ENCODE measurements at places on chromosomes 12 and 14. TPM values are rescaled to one million over a fixed set of nuclear protein-coding genes. Genes with fewer than 3 reads are reported as not detected.
A peak's percentile ranks its signal among the peaks of the same experiment; 100 is the strongest.

The PLEKHG7 gene
- not detected for total RNA-seq

The PPP2R5C gene
- 116 TPM for total RNA-seq

The RNASE4 gene
- 1.7 TPM for total RNA-seq

DNA sequence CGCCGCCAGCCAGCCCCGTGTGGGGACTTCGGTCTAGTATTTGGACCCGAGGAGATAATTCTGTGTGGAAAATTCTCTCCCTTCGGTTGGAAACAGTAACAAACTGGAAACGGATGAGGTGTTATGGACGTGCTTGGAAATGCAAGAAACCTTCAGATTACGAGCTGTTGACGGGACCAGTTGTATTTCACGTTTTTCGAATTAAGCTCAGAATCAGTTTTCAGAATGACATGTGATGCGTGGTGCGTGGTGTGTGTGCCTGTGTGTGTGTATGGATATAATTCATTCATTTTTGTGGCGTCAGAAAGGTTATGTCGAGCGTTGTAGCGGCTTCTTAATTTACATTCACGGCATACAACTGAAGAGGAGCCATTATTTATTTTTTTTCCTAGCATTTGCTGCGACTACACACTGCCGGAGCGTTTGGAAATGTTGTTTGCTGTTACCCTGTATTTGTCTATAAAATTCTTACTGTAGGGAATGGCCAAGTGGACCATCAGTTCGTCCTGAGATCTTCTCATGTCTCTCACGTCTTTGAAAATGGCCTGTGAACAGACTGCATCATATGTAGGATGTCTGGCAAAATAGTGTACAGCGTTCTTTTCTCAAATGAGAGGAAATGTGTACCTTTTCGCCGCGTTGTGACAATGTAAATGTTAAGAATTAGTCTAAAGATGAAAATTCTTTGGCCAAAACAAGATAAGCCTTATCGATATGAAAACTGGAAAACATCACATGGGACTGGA, 1.3 kb downstream of the TRAF3 start:
- no peak for DNase-seq
- H3K27ac ChIP-seq: peak overlapping the region; percentile 79
- H3K27me3 ChIP-seq: peaks cover 11% of the 10 kb centered on the region
- peak overlapping the region; percentile 82 for H3K4me3 ChIP-seq
- no peaks in the 10 kb centered on the region for H3K36me3 ChIP-seq
- H3K4me1 ChIP-seq: peaks cover 36% of the 10 kb centered on the region

GRCh38 chr12:67750513-67751183, 102.1 kb downstream of the DYRK2 start:
- no peak for DNase-seq
- H3K4me3 ChIP-seq: no peak overlapping the region
- no peaks in the 10 kb centered on the region for H3K36me3 ChIP-seq
- H3K27ac ChIP-seq: peak overlapping the region; percentile 4
- H3K27me3 ChIP-seq: no peaks in the 10 kb centered on the region
- peaks cover 12% of the 10 kb centered on the region for H3K4me1 ChIP-seq

The KRT78 gene
- total RNA-seq: not detected

The CELA1 gene
- not detected for total RNA-seq

- peaks cover 3% of the 10 kb centered on the region for H3K27me3 ChIP-seq
- no peaks in the 10 kb centered on the region for H3K36me3 ChIP-seq
- no peak overlapping the region for H3K4me3 ChIP-seq
- H3K4me1 ChIP-seq: peaks cover 14% of the 10 kb centered on the region
Measured at GRCh38 chr14:69587389-69587788, 12.7 kb upstream of the CCDC177 start.

The NTS gene
- 2.3 TPM for total RNA-seq

GRCh38 chr12:3311027-3311402, 180.0 kb upstream of the PRMT8 start:
- H3K27me3 ChIP-seq: peaks cover 14% of the 10 kb centered on the region
- H3K4me3 ChIP-seq: no peak overlapping the region
- no peak for DNase-seq
- peaks cover 39% of the 10 kb centered on the region for H3K4me1 ChIP-seq
- no peaks in the 10 kb centered on the region for H3K36me3 ChIP-seq
- H3K27ac ChIP-seq: no peak overlapping the region

GRCh38 chr14:60657456-60658210, 8.4 kb upstream of the SIX1 start:
- DNase-seq: peak; percentile 35
- peaks cover 55% of the 10 kb centered on the region for H3K4me1 ChIP-seq
- H3K4me3 ChIP-seq: peak overlapping the region; percentile 95

GRCh38 chr14:22884076-22884737, 1.2 kb downstream of the REM2 start:
- H3K4me1 ChIP-seq: peaks cover 49% of the 10 kb centered on the region
- H3K4me3 ChIP-seq: peak overlapping the region; percentile 99
- peaks cover 40% of the 10 kb centered on the region for H3K27me3 ChIP-seq
- peaks cover 8% of the 10 kb centered on the region for H3K36me3 ChIP-seq

The BICDL1 gene
- total RNA-seq: 56.4 TPM

DNA sequence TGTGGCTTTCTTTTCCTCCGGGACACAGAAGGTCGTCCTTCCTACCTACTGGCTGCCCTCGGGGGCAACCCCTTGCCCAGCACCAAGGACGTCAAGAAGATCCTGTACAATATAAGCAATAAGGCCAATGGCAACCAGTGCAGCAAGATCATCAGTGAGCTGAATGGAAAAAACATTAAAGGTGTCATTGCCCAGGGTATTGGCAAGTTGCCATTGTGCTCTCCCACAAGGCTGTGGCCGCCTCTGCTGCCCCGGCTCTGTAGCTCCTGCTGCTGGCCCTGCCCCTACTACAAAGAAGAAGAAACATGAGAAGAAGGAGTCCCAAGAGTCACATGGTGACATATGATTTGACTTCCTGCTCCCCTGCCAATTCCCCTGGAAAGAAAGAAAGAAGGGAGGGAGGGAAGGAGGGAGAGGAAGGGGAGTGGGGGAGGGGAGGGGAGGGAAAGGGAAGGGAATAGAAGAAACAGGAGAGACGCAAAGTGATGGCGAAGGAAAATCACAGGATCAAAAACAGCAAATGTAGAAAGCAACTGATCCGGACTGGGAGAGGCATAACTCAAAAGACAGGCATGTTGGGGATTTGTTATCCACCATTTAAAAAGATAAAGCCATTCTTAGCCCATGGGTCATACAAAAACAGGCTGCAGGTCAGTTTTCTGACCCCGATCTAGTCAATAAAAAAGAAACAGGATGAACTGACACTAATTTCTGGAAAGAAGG, 61.3 kb upstream of the RESF1 start:
- DNase-seq: peak; percentile 15
- H3K4me3 ChIP-seq: no peak overlapping the region
- H3K36me3 ChIP-seq: no peaks in the 10 kb centered on the region
- H3K27me3 ChIP-seq: peaks cover 3% of the 10 kb centered on the region
- H3K4me1 ChIP-seq: peaks cover 3% of the 10 kb centered on the region
- H3K27ac ChIP-seq: no peak overlapping the region

The ADIPOR2 gene
- total RNA-seq: 43.3 TPM

The KRT75 gene
- not detected for total RNA-seq

GRCh38 chr12:74456431-74456830, 81.2 kb upstream of the ATXN7L3B start:
- H3K27ac ChIP-seq: no peak overlapping the region
- H3K36me3 ChIP-seq: no peaks in the 10 kb centered on the region
- H3K4me1 ChIP-seq: no peaks in the 10 kb centered on the region
- DNase-seq: no peak
- H3K4me3 ChIP-seq: no peak overlapping the region

The ARHGAP9 gene
- 52.0 TPM for total RNA-seq

The GPR68 gene
- not detected for total RNA-seq

The RTL1 gene
- total RNA-seq: not detected

DNA sequence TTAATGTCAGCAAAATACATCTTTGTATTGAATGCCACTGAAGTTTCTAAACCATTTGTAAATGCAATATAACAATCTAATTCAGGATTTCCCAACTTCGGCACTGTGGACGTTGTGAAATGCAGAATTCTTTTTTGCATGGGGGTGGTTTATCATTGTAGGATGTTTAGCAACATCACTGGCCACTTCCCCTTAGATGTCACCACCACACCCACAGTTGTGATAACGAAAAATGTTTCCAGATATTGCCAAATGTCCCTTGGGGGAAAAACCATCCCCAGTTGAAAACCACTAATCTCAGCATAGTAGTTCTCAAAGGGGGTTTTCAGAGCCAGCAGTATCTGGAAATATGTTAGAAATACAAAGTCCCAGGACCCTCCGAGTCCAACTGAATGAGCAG, 203.3 kb downstream of the NAV3 start:
- no peak for DNase-seq
- H3K36me3 ChIP-seq: no peaks in the 10 kb centered on the region
- no peaks in the 10 kb centered on the region for H3K4me1 ChIP-seq
- H3K4me3 ChIP-seq: no peak overlapping the region
- no peak overlapping the region for H3K27ac ChIP-seq
- no peaks in the 10 kb centered on the region for H3K27me3 ChIP-seq

DNA sequence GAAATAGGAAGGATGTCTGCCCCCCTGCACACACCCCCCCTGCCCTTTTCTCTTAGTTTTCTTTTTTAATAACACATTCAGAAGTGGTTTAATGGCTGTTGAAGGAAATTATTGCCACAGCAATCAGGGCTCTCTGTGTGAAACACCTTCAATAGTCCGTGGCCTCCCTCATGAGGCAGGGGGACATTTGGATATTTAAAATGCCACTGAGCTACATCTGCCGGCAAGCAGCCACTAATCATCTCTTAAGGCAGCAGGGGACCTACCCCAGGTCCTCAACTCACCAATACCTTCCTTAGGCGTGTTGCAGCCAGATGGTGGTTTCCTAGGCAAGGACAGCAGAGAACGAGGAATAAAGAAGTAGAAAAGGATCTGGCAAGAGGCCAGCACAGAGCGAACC, 283.2 kb downstream of the TTC8 start:
- no peak for DNase-seq
- H3K36me3 ChIP-seq: peaks cover 13% of the 10 kb centered on the region
- H3K4me3 ChIP-seq: no peak overlapping the region

The SERPINA9 gene
- not detected for total RNA-seq

The LALBA gene
- total RNA-seq: not detected

The JAG2 gene
- 84.1 TPM for total RNA-seq

DNA sequence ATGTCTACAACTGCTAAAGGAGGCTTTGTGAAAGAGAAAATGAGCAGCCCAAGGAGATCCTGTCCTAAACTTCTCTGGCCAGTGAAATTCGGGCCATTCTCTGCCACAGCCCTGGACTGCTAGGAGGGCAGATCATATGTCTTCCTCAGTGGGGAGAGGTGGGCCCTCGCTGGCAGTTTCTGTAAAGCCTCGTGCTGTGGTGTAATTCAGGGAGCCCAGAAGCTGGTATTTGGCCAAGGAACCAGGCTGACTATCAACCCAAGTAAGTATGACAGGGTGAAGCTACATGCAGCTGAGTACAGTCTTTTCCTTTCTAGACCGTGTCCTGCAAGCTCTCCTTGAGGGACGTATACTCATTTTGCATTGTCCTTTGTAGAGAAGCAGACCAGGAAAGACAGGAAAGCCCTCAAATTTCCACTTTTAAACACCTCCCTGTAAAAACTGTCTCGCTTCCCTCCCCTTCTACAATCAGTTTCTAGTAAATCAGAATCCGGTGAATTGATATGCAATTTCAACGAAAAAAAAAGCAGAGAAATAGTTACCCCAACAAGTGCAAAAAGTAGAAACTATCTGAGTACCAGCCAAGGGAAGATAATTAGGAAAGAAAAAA, 106.8 kb downstream of the DAD1 start:
- H3K4me3 ChIP-seq: no peak overlapping the region
- no peak overlapping the region for H3K27ac ChIP-seq
- DNase-seq: no peak
- H3K4me1 ChIP-seq: peaks cover 21% of the 10 kb centered on the region

DNA sequence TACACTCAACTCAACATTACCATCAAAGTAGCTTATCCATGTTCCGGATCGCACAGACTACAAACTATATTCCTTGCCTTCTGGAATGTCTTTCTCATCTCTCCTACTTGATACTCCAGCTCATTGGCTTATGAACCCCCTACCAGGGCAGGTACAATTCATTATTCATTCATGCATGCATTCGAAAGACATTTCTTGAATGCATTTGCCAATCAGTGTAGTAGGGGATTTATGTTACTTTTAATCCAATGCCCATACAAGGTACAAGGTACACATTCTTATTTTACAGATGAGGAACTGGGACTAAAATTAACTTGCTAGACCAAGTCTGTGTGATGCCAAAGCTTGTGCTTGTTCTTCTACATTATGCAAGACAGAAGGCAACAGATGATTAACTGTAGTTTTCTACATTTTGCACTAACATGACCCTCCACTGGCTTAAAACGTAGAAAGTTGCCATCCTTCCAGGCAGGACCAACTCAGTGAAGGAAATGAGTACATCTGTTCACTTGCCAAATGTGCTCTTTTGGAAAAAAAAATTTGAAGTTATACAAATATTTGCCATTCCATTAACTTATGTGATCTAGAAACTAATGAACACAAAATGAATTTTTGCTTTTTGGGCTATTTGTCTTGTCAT, 53.8 kb upstream of the KCNJ8 start:
- peaks cover 3% of the 10 kb centered on the region for H3K27me3 ChIP-seq
- no peak for DNase-seq
- no peaks in the 10 kb centered on the region for H3K36me3 ChIP-seq
- H3K4me1 ChIP-seq: peaks cover 14% of the 10 kb centered on the region

DNA sequence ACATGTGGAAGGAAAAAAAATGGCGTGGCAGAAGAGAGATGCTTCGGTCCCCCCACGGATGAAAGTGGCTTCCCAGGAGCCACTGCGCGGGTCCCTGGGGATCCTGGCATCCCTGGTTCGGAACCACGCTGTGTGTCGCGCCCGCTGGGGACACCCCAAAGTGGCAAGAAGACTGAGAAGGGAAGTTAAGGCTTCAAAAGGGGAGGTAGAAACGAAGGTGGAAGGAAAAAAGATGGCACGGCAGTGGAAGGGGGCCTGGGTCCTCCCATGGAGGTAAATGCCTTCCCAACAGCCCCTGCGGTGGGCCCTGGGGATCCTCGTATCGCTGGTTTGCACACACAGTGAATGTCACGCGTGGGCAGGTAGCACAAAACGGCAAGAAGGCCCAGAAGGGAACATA, 281.7 kb downstream of the ALG10 start:
- no peak for DNase-seq
- peaks cover 34% of the 10 kb centered on the region for H3K27me3 ChIP-seq
- no peaks in the 10 kb centered on the region for H3K4me1 ChIP-seq
- no peak overlapping the region for H3K4me3 ChIP-seq

GRCh38 chr14:40248671-40249070, 816.4 kb upstream of the FBXO33 start:
- H3K4me3 ChIP-seq: no peak overlapping the region
- H3K36me3 ChIP-seq: no peaks in the 10 kb centered on the region
- H3K27me3 ChIP-seq: no peaks in the 10 kb centered on the region
- no peak overlapping the region for H3K27ac ChIP-seq

DNA sequence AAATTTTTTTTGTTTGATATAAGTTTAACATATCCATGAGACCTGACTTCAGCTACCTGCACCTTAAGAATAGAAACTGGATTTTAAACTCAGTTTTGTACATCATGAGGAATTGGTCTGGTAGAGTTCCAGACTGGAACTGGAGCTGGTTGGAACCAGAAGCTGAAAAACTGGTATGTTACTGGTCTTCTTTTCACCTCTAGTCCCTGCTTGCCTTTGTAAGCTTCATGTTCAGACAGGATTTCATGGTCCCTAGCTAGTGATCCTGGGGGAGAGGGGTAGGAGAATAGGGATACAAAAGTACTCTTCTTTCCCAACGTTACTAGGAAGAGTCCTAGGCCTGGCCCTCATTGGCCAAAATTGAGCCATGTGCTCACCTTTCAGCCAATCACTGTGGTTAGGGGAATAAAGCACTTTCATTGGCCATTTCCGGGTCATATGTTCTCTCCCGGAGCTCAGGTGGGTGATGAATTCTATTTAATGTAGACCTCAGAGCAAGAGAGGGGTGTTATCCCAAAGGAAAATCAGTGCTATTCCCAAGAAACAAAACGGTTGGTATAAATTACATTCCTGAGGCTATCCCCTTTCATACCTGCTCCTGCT, 36.9 kb upstream of the APPL2 start:
- DNase-seq: no peak
- no peaks in the 10 kb centered on the region for H3K4me1 ChIP-seq
- no peak overlapping the region for H3K4me3 ChIP-seq
- no peaks in the 10 kb centered on the region for H3K27me3 ChIP-seq
- H3K27ac ChIP-seq: no peak overlapping the region
